ENCODE measurements at places on chromosomes 6 and 20.

DNA sequence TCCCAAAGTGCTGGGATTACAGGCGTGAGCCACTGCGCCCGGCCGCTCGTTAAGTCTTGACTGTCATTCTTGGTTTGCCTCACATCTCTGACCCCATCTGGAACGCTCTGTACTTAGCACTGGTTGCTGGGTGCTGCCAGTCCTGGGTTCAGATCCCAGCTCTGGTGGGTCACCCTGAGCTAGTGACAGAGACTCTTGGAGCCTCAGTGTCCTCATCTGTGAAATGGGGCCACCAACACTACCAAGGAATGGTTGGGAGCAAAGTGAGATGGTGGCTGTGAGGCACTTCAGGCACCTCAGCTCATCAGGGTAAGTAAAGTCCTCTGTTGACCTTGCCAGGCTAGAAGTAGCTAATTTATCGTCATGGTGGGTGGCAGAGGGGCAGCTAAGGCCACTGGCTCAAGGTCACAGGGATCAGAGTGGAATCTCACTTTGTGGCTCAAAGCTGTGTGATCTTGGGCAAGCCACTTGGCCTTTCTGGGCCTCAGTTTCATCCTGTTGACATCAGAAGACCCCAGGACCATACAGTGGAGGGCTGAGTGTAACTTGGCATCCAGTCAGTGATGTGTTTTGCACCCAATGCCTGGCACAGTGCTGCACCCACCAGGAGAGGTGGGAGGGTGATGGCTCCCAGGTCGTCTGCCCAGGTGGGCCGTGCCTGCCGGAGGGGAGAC lies 46.7 kb downstream of the UBE2V1 start:
- no peak for DNase-seq

- DNase-seq: no peak
Observed at GRCh38 chr6:104466306-104466705, 393.4 kb downstream of the HACE1 start.

- peak; percentile 76 for DNase-seq
Observed at GRCh38 chr6:13303668-13304017, 24.7 kb downstream of the TBC1D7 start.

DNA sequence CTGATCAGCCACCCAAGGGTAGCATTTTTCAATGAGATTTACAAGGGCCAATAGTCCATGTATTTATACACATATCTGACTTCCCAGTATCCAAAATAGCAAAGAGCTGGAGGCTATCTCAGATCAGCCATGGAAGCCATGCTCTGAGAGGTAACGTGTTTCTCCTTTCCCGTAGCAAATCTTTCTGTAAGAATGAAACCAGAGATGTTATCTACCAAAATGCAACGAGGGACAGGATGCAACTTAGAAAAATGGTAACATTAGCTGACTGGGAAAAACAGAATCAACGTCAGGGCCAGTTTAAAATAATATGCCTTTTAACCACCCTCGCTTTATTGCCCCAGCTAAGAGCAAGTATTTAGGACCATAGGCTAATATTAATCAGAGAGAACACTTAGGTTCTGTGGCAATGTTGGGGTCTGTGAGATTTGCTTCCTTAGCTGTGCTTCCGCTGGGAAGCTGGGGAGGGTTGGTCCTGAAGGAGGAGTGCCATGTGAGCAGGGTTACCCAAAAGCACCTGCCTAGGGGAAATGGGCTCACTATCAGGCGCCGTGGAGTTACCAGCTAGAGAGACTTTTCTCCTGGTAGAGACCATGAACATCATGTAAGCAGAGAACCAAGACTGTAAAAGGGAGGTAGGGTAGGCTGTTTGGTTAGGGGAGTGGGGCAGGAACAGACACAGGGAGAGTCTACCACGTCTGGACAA lies 1.2 kb downstream of the ZNF831 start:
- DNase-seq: no peak

GRCh38 chr20:61052776-61053442 lies 199.2 kb upstream of the CDH4 start:
- no peak for DNase-seq

- DNase-seq: no peak
Observed at GRCh38 chr6:133749427-133749826, 139.5 kb upstream of the TCF21 start.

- DNase-seq: no peak
Observed at GRCh38 chr6:28005152-28005890, 48.3 kb downstream of the OR2B6 start.

DNA sequence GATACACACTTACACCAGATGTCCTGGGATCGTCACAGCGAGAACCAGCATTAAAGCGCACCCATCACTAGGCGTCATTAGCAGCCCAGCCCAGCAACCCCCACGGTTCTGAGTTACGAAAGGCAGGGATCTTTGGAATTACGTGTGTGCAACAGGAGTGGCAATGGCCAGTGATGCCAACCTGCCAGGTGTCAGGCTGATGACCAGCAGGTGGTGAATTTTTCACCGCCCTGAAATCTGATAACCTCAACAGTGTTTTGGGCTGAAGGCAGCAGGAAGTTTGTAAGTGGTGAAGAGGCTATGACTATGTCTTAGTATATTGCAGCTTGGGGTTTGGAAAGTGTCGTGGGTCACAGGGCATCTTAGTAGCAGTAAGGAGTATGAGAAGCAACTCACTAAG lies 166.1 kb downstream of the TMEM242 start:
- DNase-seq: no peak

- DNase-seq: no peak
Observed at GRCh38 chr20:24840121-24840713, 108.9 kb upstream of the CST7 start.

DNA sequence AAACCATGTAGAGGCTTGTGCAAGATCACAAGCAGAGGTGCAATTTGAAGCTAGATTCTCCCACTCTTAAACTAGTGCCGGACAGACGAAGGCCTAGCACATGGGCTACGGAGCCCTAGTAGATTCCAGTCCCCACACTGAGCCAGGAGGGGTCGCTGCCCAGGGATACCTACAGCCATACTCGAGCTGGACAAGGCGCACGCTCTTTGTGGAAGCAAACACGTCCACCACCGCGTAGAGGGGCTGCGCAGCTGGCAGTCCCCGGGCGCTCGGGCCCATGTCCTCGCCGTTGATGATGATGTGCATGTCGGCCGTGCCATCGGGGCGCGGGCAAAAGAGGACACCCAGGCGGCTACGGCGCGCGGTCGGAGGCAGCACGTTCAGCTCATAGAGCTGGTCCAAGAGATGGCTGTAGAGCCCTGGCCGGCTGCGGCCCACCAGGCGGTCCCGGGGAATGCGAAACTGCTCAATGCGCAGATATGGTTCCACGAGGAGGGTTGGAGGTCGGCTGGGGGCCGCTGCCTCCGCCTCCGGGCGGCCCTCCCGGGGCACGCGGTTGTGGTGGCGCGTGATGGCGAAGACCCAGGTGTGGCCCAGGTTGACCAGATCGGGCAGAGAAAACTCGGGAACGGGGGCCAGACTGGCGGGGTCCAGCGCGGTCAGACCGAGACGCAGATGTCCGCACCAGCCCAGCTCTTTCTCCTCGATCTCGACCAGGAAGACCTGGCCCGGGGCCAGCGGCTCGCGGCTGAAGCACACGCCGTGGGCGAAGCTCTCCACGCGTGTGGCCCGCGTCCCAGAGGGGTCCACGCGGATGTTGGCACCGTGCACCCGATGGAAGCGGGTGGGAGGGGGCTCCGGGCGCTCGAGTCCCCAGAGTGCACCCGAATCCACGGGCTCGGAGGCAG lies 677 bp downstream of the NEURL2 start:
- peak; percentile 80 for DNase-seq

GRCh38 chr6:139515511-139515910 lies 141.1 kb upstream of the CITED2 start:
- no peak for DNase-seq

- DNase-seq: no peak
Observed at GRCh38 chr20:60046011-60046413, 87.8 kb downstream of the CDH26 start.

DNA sequence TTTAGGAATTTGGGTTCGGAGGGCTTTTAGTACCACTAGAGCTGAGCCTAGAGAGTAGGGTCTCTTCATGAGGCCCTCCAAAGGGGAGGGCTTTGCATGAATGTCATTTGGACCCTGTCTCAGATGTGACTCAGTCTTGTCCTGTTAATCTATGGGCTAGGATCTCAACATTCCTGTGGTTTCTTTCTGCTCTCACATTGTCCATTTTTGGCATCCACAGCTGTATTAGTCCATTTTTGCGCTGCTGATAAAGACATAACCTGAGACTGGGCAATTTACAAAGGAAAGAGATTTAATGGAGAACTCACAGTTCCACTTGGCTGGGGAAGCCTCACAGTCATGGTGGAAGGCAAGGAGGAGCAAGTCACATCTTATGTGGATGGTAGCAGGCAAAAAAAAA lies 61.0 kb downstream of the CRYBG1 start:
- no peak for DNase-seq

DNA sequence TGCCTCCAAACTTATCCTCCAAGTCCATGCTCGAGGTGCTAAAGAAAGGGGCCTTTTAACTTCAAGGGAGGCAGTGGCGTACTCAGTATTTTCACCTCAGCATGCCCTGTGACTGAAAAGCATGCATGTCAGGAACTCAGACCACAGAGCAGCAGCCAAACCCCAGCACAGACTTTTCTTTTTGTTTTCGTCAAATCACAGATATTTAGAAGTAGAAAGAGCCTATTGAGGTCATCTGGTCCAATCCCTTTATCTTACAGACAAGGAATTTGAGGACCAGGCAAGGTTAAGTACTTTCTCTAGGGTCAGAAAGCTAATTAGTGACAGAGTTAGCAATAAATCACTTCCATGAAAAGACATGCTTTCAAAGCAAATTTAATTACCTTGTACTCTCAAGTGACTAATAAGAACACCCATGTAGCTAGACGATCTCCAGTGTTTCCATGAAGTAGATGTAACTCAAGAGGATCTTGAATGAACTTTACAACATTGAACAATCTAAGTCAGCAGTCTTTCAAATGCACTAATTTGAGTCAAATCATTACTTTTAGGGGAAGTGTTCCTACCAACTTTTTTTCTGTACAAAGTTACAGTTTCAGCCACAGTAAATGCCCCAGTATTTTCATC lies 35.9 kb downstream of the MOXD1 start:
- DNase-seq: no peak

DNA sequence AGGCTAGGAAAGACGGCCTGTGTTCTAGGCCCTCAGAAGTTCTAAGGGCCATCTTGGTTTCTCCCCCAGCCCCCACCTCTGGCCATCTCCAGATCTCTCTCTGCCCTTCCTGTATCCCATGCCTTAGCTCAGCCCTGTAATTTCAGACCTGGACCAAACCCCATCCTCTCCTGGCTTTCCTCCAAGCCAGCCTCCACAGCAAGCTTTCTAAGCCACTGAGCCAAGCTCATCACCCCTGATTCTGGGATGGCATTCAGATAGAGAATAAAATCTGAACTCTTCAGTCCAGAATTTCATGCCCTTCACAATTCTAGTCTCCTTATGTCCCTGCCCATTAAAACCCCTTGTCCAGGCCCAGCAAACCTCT lies 18.9 kb upstream of the CCM2L start:
- DNase-seq: no peak

DNA sequence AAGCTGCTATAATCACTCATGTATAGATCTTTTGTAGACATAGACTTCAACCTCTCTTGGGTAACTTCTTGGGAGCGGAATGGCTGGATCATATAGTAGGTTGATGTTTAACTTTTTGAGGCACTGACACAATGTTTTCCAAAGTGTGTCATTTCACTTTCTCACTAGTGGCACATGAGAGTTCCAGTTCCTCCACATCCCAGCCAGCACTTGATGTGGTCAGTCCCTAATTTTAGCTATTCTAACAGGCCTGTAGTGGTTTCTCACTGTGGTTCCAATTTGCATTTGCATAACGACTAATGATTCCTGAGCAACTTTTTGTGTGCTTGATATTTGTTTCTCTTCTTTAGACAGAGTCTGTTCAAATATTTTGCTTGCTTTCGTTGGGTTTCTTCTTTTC lies 221.3 kb downstream of the DLL1 start:
- no peak for DNase-seq

DNA sequence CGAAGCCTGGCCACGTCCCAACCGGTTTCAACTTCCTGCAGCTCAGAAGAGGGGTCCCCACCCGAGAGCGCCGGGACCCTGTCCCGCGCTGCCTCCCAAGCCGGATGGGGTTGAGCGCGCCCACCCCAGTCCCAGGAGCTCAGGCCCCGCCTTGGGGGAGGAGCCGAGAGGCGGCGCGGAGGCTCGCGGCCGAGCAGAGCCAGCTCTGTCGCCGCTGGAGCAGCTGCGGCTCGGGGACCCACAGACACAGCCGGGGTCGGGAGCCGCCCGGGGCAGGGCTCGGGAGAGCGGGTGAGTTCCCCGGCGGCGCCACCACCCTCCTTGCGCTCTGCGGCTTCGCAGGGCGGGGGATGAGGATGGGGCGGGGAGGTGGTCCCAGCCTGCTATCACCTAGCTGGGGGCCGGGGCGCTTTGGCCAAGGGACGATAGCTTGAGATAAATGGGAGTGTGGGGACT lies at the start of gene PPP1R16B:
Gene PPP1R16B, plus strand, starts transcription at position 196 of the 456 bp plus-strand sequence. CDS start 30,229 bp downstream, outside the sequence.
- DNase-seq: no peak

- DNase-seq: no peak
Observed at GRCh38 chr6:84428300-84428907, 201.0 kb upstream of the CEP162 start.

DNA sequence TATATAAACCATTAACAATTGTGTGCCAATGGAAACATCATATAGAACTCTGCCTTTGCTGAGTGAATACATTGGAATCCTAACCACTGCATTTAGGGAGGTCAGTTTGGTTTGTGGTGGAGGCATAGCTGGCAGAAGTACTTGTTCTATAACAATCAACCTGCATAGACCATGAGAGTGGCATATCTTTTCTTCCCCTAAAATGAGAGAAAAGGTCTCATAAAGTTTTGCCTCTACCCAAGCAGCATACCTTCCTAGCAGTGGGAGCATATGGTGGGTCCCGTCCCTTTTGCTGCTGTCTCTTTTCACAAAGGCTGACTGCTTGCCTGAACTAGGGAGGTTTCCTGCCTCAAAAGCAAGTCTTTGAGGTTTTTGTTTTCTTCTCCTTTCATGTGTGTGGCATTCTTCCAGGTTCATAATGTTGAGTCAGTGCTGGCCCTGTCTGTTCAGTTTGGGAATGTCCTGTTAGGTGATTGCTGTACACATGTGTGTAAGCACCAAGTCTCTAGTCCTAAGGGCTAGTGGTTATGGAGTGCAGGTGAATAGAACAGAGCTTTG lies 61.2 kb upstream of the SUPT3H start:
- DNase-seq: no peak

DNA sequence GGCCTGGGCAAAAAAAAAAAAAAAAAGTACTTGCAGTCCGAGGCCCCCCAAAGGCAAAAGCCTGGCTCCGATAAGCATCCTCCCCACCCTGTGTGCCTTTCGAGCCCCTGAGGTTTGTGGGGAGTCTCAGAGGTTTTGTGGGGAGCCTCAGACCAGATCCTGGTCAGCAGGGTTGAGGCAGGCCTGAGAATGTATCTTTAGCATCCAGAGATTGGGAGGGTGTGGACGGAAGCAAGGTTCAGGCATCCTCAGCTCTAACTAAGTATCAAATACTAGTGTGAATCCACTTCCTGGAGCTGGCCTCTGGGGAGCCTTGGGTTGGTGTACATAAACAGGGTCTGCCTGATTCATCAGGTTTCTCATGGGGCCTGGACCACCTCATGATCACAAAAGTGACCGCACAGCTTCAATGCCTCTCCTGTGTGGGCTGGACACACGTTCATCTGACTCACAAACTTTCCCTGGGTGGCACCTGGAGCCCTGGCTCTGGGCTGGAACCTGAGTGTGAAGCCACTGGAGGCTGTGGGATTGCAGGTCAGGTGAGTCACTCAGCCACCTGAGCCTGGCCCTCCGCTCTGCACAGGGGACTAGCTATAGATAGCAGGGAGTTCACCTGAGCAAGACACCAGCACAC lies 24.4 kb downstream of the PCMTD2 start:
- no peak for DNase-seq

All from omental fat pad (tissue), 4 donors.